ENCODE measurements at places on chromosomes 12 and 14.

DNA sequence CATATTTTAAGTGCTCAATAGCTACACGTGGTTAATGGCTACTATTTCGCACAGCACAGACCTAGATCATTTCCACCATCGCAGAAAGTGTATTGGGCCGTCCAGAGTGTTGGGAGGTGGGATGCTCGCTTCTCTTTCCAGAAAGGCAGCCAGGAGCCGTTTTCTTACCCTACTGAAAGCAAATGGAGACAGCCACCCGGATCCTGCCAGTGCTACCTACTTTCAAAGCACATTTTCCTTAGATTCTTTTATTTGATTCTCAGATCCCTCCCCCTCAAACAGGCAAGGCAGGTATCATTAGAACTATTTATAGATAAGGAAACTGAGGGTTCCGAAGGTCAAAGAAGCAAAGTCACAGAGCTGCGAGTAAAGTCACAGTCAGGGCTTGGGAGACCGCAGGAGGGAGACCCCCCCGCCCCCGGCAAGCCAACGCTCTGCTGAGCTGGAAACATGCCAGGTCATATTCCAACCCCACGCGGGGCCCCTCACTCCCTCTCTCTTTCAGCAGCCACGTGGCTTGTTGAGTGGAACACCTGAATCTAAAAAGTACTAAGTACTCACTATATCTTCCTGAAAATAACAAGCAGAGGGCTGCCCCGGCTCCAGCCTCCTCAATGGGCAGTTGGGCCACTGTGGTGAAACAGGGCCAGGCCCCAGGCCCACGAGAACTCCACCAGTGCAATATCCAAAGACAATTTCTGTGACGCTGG is 36.2 kb downstream of the PRIMA1 start:
- no peak for DNase-seq

DNA sequence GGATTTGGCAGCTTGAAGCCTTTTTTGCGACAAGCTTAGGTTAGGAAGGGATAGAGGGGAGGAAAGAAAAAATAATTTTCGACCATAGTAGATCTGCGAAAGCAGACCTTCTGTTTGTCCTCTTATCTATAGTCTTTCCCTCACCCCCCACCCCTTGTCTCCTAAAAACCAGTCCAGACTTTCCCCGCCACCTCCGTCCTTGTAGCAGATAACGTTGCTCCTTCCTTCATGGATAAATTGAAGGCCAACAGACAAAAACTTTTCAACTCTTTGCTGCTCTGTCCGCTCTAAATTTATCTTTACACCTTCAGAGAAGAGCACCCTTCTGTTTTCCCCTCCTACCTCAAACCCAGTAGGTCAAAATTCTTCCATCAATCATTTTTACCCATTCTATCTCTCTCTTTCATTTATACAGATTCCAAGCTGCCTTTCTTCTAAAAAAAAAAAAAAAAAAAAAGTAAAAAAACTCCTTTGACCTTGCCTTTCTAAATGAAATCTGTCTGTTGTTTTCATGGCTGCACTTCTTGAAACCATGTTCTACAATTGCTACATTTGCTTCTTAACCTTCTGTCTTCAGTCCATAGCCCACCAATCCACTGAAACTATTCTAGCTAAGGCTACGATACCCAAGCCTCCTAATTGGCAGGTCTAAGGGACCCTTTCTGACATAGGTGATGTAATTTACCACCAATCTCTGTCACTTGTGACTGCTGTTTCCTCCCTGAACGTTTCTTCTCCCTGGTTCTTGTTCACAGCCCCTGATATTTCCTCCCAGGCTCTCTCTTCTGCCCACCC is 11.1 kb upstream of the NEMF start:
- peak; percentile 24 for DNase-seq

GRCh38 chr12:113325916-113326315 is 9.0 kb downstream of the SLC8B1 start:
- DNase-seq, result no peak

DNA sequence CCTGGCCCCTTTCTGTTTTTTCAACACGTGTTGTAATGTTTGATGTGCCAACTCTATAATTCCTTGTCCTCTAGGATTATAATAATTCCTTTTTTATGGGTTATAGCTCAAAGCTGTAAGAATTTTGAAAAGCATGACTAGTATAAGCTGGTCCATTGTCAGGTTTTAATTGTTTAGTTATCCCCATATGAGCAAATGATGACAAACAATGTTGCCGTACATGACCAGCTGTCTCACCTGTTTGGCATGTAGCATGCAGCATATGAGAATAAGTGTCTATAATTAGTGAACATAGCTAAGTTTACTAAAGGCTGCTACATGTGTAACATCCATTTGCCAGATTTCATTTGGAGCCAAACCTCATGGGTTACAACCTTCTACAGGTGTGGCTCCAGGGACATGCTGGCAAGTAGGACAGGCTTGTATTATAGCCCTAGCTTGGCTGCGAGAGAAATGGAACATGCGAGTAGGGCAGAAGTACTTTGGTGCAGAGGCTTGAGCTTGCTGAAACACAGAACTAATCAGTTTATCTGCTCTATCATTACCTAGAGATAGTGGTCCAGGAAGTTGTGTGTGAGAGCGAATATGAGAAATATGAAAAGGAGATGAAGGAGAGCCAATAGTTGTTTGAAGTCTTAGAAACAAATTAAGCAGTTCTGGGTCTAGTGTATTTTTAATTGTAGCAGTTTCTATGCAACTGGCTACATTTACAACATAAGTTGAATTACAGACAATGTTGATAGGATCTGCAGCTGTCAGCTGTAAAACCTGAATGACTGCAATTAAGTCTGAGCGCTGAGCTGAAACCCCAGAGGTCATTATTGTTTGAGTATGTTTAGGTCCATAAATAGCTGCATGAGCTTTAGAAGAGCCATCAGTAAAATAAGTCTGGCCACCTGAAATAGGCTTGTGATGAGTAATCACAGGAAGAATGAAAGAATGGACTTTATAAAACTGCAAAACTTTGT is 22.6 kb upstream of the MAPKAPK5 start:
- DNase-seq, result no peak

DNA sequence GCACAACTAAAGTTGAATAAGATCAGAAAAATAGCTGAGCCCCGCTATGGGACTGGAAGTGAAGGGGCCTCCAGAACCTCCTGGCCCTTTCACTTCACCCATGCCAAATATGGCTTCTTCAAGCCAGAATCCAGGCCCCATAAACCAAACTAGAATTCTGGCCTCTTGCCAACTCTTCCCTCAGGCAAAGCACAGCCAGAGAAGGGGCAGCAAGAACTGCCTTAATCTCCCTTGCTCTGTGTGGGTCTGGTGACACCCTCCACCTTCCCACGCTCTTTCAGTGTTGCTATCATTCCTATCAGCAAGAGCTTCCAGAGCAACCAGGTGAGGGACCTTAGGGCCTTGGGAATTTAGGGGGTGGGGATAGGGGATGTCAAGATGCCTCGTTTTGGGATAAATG is 3.1 kb upstream of the PNMA1 start:
- no peak for DNase-seq

DNA sequence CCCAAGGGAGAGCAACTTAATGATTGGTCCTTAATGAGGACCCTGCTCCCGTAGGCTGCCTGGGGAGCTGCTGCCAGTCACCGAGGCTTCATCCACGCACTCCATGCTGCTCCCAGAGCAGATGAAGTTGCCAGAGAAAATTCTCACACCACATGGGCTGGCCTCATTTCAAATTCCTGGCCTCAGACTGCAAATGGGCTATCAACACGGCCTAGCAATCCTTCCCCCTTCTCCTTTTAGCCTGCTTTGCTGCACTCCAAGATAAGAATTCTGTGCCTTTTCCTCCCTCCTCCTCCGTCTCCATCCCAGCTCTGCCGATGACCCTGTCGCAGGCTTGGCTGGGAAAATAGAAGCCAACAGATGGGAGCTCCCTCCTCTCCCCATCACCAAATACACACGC is 10.8 kb upstream of the DGLUCY start:
- DNase-seq, result no peak

Measured in neural progenitor cell (in vitro differentiated cells).